ENCODE measurements at places on chromosomes 5 and 9.

GRCh38 chr5:137286025-137286610, 213.0 kb downstream of the SPOCK1 start:
- DNase-seq = no peak

GRCh38 chr9:36676778-36677485, 104.2 kb downstream of the MELK start:
- DNase-seq = no peak

DNA sequence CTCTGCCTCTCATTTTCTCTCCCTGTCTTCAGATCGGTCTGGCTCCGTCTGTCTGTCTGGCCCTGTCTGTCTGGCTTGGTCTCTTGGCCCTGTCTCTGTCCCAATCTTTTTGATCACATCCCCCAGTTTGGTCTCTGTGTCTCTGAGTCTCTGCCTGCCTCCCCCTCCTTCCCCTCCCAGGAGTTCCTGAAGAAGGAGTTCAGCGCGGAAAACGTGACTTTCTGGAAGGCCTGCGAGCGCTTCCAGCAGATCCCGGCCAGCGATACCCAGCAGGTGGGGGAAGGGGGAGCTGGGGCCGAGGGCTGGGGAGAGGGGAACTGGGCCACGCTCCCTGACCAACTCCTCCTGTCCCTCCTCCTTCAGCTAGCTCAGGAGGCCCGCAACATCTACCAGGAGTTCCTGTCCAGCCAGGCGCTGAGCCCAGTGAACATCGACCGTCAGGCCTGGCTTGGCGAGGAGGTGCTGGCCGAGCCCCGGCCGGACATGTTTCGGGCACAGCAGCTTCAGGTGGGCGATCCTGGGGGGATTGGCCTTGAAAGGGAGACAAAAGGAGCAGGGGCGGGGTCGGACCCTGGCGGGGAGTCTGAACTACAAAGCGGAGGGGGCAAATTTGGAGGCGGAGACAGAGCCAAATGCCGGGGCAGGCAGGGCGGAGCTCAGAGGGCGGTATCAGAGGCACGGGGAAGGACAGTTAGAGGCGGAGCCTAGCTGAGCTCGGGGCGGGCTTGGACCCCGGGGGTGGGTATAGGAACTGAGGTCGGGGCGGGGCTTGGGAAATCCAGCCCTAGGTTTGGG, 9.0 kb downstream of the RGS14 start:
- DNase-seq = peak; percentile 74

DNA sequence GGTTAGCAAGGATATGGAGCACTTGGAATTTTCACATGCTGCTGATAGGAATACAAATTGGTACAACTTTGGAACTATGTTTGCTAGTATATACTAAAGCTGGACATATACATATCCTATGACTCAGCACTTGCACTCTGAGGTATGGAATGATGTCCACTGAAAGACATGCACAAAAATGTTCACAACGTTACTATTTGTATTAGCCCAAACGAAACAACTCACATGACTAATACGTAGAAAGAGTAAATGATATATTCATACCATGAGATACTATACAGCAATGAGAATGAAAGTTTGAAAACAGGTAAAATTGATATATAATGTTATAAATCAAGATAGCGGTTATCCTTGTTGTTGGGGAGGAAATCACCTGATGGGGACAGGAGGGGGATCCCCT, 45.5 kb upstream of the CDC42SE2 start:
- no peak for DNase-seq

Measured in renal cortical epithelial cell (primary cell).